Right ventricle myocardium superior (tissue), 1 donor: ENCODE measurements at places on chromosomes 5 and 9. TPM values are rescaled to one million over a fixed set of nuclear protein-coding genes. Genes with fewer than 3 reads are reported as not detected.

Gene PPP2CA
- total RNA-seq: 135 TPM

DNA sequence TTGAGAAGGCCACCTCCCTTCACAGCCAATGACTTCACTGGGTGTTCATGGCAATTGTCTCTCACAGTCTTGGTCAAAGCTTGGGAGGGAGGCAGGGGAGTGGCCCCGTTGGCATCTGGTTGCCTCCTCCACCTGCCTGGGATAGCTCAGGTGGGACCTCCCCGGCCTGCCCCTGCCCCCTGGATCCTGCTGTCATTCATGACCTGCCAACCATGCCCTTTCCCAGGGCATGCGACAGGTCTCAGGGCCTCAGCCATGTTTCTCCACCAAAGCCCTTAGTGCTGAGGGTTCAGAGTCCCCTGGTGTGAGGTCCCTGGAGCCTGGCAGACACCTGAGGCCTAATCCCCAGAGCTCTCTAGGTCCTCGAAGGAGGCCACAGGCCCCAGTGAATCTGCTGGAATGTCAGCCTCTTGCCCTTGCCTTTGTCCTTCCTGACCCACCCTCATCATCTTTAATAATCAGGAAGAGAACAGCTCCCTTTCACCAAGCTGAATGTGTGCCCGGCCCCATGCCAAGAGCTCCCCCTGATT lies 5.6 kb downstream of the DAB2IP start:
- no peak for DNase-seq

- DNase-seq: no peak
Observed at GRCh38 chr9:95791286-95791685, 84.2 kb upstream of the ERCC6L2 start.

DNA sequence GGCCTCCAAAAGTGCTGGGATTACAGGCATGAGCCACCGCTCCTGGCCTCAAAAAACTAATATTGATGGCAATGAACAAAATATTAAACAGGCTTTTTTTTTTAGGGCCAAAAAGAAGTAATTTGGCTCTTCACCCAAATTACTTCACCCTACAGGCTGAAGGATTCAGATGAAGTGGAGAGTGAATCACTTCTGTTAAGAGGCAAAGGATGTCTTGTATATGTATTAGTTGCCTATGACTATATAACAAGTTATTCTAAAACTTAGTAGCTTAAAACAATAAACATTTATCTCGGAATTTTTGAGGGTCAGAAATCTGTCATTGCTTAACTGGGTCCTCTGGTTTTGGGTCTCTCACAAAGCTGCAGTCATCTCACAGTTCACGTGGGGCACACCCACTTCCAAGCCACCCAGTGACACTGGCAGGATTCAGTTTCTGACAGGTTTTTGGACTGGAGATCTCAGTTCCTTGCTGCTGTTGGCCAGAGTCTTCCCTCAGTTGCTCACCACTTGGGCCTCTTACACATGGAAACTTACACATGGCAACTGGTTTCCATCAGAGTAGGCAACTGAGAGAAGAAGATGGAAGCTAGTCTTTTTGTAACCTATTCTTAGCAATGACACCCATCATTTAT lies 66.7 kb downstream of the IQGAP2 start:
- DNase-seq: no peak

Gene EGFLAM
- 9.1 TPM for total RNA-seq

- no peak for DNase-seq
Observed at GRCh38 chr5:134440201-134440755, 28.6 kb upstream of the CDKN2AIPNL start.

Gene TMEM215
- total RNA-seq: not detected

- no peak for DNase-seq
Observed at GRCh38 chr9:133167096-133167730, 3.5 kb upstream of the GBGT1 start.

- DNase-seq: no peak
Observed at GRCh38 chr5:14216372-14216771, 73.2 kb downstream of the TRIO start.

DNA sequence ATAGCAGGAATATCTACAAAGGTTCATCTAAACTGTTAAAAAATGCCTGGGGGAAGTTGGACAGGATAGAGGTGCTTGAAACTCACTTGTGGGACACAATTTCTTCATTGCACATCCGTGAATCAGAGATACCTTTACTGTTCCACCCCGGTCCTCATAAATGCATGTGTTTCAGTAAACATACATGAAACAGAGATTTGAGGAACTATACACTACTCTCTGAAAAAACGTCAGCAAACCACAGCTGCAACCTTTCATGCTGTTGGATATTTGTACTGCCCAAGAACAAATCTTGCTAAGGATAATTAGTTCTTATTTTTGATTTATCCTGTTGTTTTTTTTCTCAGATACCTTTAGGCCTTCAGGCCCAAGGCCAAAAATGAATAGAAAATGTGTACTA lies 337.3 kb downstream of the KDM4C start:
- DNase-seq: no peak

- no peak for DNase-seq
Observed at GRCh38 chr9:112719696-112720095, 1.8 kb upstream of the INIP start.

Gene MZB1
- total RNA-seq: 0.70 TPM

Gene SLC23A1
- not detected for total RNA-seq

Gene PCDHA9
- total RNA-seq: not detected

Gene ANKRD18A
- 3.0 TPM for total RNA-seq

Gene PCDHGA8
- total RNA-seq: 10.1 TPM

DNA sequence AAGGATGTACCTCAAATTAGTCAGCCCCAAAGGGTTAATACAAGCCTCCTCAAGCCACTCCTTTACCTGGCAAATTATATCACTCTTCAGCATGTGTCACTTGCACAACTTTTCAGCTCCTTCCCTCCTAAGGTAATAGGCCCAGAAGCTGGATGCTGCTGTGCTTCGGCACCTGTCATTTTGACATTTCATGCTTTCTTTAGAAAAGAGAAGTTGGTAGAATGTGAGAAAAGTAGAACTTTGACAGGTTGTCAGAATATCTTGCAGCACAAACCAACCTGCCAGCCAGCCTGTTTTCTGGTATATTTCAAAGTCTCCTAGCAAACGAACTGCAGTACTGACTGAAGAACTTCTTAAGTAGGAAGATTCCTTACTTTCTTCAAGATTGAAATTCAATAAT lies 2136.9 kb downstream of the MAT2B start:
- DNase-seq: no peak

- no peak for DNase-seq
Observed at GRCh38 chr5:173751266-173751600, 134.8 kb upstream of the BOD1 start.

GRCh38 chr5:54387659-54388232 lies 67.8 kb upstream of the HSPB3 start:
- DNase-seq: no peak

Gene APBA1
- total RNA-seq: 2.0 TPM

DNA sequence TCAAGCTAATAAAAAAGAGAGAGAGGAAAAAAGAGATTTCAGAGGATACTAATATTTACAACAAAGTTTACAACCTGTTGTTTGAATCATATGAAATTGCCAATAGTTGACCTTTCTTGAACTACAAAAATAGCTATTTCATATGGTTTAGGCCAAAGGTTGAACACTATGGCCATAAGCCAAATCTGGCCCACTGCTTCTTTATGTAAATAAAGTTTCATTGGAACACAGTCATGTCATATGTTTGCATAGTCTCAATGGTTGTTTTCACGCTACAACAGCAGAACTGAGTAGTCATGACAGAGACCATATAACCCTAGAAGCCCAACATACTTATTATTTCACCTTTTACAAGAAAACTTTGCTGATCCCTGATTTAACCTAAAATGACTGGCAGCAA lies 20.9 kb downstream of the SEMA5A start:
- DNase-seq: no peak

GRCh38 chr5:157819502-157820115 lies 39.3 kb downstream of the CLINT1 start:
- no peak for DNase-seq

- DNase-seq: peak; percentile 95
Observed at GRCh38 chr9:136644593-136645351, 17.9 kb upstream of the EGFL7 start.
